ENCODE measurements at places on chromosomes 4 and X.

DNA sequence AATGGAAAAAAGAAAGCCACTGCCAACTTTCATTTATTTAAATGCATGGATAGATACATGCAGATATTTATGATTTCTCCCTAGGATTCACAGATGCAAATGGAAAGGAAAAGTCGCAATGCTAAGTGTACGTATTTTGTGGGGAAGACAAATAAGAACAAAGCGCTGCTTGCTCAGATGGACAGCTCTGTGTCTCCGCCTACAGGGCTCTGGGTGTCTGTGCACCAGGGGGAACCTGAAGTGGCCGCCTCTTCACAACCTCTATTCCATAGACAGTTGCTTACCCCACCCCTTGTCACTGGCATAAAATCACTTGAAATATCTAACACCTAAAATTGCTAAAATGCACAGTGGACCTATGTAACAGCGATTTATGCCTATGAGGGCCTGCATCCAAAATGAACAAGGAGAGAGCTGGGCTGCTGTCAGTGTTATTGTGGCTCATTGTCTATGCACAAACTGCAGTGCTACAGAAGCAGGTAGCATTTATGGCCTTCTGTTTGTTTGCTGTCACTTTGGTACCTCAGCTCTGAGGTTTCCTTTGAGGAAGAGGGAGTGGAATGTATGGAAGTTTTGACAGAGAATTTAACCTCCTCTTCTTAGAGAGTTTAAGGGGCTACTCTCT, 58.6 kb upstream of the PAGE1 start:
- no peak for DNase-seq

DNA sequence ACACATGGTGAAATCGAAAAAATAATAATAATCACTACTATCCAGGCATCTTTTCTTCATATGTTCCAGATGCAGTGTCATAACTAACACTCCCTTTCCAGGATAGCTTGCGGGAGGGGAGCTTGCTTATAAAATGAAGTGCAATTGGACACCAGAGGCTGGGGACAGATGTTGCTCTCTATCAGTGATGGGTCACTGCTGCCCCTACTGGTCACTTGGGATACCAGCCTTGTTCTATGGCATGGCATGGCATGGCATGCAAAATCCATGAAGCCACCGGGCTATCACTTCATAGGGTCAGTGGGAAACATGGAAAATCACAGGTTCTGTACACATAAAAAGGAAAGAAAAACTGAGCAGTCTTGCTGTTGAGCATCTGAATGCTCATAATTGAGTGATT, 168.1 kb downstream of the GLRA2 start:
- no peak for DNase-seq

- no peak for DNase-seq
These were observed 37.1 kb upstream of the TBC1D9 start for GRCh38 chr4:140793291-140793690.

- no peak for DNase-seq
These were observed 18.2 kb upstream of the SLC25A14 start for GRCh38 chrX:130321550-130321949.

GRCh38 chrX:1493412-1493811, 40.7 kb upstream of the ASMTL start:
- no peak for DNase-seq

DNA sequence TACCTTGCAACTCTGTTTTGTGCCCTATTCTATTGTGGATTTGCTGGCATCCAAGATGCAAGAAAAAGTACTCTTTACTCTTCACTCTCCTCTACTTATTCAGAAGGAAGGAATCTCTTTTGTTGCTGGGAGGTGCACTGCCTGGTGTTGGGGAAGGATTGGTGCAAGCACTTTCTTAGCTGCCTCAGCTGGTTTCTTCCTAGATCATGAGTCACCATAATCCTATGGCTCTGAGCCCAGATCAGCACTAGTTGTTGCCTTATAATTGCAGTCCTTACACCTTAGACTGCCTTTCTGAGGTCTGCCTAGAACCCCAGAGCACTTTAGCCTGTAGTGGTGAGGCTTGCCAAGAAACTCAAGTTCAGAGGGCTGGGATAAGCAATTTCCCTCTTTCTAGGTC, 37.0 kb upstream of the CT83 start:
- DNase-seq, result no peak

GRCh38 chrX:1591863-1592469, 562 bp downstream of the AKAP17A start:
- no peak for DNase-seq

DNA sequence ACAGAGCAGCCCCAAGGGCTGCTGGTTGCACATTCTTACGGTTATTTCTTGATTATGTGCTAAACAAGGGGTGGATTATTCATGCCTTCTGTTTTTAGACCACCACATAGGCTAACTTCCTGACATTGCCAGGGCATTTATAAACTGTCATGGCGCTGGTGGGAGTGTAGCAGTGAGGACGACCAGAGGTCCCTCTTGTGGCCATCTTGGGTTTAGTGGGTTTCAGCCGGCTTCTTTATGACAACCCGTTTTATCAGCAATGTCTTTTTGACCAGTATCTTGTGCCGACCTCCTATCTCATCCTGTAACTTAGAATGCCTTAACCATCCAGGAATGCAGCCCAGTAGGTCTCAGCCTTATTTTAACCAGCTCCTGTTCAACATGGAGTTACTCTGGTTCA, 212.4 kb upstream of the GRID2 start:
- no peak for DNase-seq

- no peak for DNase-seq
These were observed 469.2 kb upstream of the DIPK2B start for GRCh38 chrX:45669715-45670340.

DNA sequence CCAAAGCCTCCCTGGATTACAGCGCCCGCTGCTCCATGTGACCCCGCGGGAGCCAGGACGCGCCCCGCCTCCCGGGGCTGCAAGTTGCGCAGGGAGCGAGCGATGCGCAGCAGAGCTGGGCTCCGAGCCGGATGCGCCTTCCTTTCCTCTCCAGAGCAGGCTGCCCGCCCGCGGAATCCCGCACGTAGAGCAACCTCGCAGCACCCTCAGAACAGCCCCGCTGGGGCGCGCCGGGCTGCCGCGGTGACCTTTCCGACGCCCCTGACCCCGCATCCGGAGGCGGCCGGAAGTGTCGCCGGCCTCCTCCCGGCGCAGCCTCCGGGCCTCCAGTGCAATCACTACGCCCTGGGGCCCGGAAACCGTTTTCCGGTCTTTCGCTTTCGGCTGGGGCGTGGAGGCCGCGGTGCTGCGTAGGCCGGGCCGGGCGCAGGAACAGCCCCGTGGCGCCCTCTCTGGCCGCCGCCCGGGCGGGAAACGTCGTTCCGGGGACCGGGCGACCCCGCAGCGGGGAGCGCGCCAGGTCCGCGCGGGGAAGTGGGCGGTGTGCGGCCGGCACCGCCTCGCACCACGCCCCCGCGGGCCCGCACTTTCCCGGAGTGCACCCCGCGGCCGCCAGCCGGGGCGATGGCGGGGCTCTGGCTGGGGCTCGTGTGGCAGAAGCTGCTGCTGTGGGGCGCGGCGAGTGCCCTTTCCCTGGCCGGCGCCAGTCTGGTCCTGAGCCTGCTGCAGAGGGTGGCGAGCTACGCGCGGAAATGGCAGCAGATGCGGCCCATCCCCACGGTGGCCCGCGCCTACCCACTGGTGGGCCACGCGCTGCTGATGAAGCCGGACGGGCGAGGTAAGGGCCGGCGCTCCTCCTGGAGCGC, at the start of gene CYP4V2:
TSS of gene CYP4V2 (plus strand) at position 368 of the 866 bp plus-strand sequence. CDS start at position 625, 257 bp downstream.
- DNase-seq, result peak; percentile 58

DNA sequence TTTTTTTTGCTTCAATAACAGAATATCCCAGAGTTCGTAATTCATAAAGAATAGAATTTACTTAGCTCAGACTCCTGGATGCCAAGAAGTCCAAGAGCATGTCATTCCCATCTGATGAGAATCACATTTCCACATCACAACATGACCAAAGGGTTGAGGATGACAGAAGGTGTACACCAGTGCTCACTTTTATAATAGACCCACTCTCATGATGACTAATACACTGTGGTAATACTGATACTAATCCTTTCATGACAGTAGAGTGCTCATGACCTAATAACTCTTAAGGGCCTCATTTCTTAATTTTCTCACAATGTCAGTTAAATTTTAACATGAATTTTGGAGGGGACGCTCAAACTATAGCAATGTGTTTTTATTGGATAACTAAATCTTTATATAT, 69.2 kb downstream of the ZNF732 start:
- no peak for DNase-seq

DNA sequence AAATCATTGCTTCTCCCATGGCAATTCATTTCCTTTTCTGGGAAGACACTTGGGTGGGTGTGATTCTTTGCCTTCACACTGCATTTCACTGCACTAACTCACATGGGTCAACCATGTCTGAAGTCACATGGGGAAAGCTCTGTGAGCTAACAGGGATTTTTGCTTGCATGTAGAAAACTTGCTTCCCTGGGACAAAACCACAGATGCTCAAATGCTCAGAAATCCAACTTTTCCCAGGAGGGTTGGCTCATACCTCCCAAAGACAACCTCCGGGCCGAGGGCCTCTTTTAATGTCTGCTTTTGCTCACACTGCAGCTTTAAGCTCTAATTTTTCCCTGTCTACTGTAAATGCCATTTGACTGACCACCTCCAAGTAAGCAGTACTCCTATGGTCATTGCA, 1695.2 kb downstream of the STIM2 start:
- DNase-seq, result no peak

DNA sequence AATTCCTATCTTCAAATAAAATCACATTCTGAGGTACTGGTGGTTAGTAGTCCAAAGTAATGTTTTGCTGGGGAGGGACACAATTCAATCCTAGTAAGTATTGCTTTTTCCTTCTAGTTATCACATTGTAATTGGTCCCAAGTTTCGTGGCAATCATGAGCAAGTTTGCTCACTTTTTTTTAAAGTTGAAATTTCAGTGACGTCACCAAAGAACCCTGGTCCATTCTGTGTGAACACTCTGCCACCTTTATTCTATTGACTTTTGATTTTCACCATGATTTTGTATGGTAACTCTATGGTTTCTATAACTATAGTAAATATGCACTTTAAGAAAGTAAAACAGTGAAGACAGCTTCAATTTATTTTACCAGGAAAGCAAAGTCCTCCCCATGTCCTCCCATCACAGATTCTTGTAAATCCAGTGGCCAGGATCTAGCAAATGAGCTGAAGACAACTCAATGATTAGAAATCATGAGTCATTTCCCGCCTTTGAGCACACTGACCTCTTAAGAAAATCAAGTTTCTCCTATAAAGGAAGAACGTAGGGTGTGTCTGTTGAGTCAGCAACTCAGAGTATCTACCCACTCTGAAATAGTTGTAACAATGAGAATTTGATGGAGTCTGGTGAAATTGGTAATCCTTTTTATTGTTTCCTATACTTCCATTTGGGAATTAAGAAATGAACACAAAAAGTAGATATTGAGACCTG, 1306.6 kb upstream of the PABPC4L start:
- no peak for DNase-seq

GRCh38 chr4:103478734-103479133, 241.1 kb downstream of the TACR3 start:
- DNase-seq, result no peak

DNA sequence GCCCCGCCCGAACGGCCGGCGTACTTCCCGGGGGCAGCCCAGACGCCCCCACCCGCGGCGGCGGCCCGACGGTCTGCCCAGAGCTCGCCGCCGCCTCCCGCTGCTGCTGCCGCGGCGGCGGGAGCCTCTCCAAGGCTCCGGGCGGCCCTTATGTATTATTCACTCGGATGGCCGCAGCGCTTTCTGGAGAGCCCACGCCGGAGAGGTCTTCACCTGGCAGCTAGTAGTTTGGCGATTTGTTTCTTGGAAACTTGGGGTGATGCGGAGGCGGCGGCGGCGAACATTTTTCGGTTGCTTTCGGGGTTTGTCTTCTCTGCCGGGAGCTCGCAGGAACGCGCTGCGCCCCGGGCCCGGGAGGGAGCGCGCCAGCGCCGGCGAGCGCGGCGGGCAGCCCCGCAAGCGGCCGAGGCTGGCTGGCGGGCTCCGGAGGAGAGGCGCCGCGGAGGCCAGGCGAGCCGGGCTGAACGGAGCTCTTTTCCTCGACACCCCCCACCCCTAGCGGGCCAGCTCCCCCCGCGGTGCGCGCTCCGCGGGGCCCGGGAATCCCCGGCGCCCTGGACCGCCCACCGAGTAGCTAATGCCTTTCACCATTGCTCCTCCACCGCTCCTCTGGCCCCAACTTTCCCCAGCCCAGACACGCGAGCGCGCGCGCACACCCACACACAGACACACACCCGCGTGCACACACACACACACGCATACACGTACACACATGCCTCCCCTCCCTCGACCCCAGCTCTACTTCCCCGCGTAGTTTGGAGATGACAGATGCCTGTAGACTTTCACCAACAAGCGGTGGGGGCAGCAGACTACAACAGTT, 113.5 kb downstream of the DHX15 start:
- peak; percentile 55 for DNase-seq

DNA sequence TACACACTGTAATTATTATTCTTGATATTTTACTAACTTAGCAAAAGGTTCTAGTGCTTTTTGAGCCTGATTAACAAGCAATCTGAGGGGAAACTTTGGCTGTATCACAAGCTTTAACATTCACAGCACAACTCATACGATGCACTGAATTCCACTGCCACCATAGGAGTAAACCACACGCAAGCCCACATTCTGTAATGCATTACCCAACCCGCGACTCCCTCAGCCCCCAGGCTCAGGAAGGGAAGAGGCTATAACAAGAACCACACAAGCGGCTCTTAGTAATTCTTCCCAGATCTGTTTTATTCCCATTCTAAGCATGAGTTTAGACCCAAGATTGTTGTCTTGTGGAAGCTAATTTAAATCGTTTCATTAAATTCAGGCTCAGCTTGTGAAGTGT, 138.5 kb upstream of the TBL1X start:
- no peak for DNase-seq

- no peak for DNase-seq
These were observed 109.6 kb upstream of the KIT start for GRCh38 chr4:54548098-54548620.

DNA sequence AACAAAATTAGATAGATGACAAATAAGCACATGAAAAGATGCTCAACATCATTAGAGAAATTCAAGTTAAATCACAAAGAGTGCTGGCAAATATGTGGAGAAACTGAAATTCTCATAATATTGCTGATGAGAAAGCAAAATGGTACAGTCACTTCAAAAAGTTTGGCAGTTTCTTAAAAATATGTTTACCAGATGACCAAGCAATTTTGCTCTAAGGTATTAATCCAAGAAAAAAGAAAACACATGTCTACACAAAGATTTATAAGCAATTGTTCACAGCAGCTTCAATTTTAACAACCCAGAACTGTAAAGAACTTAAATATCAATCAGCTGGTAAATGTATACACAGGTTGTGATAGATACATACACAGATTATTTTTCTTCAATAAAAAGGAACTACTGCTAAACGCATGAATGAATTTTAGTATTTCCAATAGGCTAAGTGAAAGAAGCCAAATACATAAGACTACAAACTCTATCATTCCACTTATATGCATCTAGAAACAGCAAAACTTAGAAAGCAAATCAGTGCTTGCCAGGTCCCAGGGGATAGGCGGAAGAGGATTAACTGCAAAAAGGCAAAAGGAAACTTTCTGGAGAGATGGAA, 11.7 kb downstream of the OTUD4 start:
- no peak for DNase-seq

Data from caudate nucleus (tissue), 63 donors.